Suprapubic skin (tissue), 4 donors: ENCODE measurements at places on chromosomes 6 and 20.

- DNase-seq, result no peak
Observed at GRCh38 chr20:10474606-10475184, 39.6 kb downstream of the SLX4IP start.

- DNase-seq, result peak; percentile 85
Observed at GRCh38 chr6:137313928-137314855, 95.0 kb upstream of the IFNGR1 start.

DNA sequence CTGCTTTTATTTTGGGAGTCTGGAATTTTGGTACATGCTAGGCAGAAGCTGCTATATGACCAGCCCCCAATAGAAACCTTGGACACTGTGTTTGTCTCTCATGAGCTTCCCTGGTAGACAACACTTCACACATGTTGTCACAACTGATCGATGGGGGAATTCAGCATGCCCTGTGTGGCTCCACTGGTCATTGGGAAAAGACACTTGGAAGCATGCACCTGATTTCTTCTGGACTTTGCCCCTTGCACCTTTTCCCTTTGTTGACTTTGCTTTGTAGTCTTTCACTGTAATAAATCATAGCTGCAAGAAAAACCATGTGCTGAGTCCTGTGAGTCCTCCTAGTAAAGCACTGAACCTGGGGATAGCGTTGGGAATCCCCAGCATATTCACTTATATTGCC is 7.9 kb upstream of the WFDC10A start:
- DNase-seq, result no peak

- no peak for DNase-seq
Observed at GRCh38 chr20:14142171-14142570, 146.9 kb downstream of the MACROD2 start.

GRCh38 chr6:143339223-143339622 is 111.3 kb downstream of the ADAT2 start:
- DNase-seq, result no peak

DNA sequence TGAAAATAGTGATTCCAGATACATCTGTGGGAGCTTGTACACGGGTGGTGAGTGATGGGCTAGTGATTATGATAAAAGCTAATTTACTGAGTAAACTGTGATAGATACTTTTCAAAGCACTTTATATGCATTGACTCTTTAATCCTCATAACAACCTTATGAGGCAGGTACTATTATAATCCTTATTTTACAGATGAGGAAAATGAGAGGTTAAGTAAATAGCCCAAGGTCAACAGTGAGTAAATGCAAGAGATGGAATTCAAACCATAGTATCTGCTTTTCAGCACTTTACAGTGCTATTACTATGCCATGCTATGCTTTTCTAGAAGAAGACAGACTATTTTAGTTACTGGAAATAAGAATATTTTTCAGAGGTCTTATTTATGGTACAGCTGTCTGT is 320.9 kb upstream of the CITED2 start:
- no peak for DNase-seq

DNA sequence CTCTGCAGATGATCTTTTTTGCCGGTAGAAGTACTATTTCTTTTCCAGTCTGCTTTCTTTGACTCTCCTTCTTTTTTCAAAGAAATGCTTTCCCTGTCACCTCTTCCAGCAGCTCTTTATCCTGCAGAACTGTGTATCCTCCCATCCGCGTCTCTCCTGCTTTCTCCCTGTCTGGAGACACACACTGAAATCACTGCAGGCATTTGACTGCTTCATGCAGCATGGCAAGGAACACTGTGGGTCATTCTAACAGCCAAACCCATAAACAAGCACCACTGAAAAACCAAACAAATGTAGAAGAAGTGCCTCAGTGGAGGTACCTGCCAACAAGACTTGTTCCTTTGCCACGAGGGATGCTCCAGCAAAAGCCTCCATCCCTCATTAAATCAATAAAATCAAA is 403.7 kb upstream of the CITED2 start:
- no peak for DNase-seq

DNA sequence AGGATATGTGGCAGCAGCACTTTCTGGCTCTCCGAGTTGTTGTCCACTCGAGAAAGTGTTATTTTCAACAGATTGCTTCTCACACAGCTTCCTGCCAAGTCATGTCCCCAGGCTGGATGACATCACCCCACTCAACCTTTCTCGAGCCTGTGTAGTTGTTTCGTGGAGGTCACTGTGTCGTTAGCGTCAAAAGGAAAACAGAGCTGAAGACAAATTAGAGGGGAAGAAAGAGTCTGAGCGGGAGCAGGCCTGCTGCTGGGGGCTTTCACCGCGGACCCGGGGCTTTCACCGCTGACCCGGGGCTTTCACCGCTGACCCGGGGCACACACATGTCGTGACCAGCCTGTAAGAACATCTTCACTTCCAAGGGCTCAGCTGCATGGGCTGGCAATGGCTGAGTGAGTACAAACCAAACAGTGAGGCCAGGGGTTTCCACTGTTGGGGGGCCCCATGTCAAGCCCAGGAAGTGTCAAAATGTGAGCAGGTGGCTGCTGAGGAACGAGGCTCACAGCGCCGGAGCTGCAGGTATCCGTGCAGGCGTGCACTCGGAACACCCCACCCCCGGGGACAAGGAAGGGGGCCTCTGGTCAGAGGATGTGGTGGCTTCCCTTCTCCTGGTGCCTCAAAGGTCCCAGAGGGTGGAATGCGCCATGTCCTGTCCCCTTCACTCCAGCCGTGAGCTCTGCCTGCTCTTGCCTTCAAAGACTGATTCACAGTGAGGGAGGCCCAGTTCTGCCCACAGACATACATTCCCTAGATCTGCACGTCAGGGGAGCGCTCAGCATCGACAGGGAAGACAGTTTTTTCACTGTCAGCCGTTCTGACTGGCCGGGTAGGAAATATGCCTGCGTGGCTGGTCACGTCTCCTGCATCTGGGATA is 365.9 kb downstream of the TAF4 start:
- DNase-seq, result no peak

DNA sequence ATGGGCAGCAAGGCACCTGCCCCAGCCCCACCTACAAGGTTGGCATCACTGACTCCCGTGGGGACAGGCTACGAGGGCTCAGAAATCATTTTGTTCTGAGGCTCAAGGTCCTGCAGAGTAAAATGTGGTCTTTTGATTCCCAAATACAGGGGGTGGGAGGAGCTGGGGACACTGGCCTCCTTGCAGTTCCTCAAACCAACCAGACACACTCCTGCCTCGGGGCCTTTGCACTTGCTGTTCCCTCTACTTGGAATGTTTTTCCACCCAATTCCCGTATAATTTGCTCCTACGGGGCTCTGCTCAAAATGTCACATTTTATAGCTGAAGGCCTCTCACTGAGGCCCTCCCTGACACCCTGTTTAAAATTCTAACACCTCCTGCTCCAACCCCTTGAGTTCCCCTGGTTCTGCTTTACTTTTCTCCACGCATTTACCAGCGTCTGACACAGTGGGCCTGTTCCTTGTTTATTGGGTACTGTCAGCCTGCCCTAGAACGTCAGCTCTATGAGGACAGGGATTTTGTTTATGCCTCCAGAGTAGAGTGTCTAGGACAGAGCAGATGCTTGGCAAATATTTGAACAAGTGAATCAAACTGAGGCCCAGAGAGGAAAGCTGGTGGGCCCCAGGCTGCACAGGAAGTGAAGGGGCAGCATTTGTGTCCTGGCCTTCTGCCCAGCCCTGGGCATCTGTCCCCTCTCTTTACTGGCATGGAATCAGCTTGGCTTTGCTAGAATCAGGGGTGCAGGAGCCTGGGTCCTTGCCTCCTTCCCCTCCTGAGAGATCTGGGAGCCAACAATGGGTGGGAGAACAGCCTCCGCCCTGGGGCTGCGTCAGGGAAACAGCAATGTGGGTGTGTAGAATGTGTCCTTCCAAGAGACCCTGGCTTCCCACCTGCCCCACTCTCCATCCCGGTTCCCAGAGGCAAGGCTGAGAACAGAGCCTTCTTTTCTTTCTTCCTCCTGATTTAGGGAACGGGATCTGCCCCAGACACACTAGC is 18.5 kb downstream of the NOL4L start:
- no peak for DNase-seq

DNA sequence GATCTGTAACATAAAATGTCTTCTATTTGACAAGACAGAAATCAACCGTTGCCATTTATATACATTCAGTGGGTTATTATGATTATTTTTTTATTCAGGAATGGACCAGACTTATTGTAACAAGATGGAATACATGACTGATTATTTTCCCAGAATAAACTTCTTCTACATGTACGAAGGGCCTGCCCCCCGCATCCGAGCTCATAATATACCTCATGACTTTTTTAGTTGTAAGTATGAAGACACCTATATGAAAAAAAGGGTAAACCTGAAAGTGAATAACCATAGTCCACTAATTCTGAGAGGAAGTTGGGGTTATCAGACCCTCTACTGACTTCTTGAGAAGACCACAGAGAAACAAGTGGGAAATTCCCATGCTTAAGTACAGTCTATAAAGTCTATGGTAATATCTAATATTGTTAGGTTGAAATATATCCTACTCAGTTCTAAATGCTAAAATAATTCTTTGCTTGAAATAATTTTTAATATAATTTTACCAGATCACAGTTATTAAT is 15.9 kb downstream of the OR2A4 start:
- DNase-seq, result no peak

GRCh38 chr6:21710908-21711627 is 117.5 kb downstream of the SOX4 start:
- DNase-seq, result no peak

DNA sequence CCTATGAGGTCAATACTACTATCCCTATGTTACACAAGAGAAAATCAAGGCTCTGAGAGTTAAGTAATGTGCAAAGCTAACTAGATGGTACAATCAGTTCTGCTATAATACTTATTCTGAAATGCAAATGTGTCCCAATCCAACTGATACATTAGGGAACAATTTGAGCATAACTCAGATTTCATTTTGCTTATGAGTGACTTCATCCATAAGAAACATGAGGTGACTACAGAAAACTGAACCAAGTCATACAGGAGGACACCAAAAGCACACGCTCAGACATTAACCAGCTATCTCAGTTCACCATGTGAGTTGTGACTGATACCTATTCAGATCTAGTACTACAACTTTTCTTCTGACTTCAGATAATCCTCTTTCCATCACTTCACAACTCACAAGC is 179.9 kb upstream of the RUNX2 start:
- no peak for DNase-seq

DNA sequence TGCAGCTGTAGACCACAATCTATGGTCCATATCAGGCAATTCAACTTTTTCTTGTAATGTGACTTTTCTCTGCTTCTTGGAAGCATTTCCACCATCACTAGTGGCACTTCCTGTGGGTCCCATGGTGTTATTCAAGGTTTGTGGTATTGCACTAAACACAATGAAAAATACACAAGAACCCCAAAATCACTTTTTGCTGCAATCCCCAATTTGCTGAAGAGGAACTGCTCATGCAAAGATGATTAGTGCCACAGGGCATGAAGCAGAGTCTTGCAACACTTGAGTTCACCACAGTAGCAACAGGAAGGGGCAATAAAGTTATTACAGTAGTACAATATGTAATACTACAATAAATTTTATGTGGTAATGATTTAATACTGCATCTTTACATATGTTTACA is 16.8 kb upstream of the TAAR1 start:
- DNase-seq, result no peak

DNA sequence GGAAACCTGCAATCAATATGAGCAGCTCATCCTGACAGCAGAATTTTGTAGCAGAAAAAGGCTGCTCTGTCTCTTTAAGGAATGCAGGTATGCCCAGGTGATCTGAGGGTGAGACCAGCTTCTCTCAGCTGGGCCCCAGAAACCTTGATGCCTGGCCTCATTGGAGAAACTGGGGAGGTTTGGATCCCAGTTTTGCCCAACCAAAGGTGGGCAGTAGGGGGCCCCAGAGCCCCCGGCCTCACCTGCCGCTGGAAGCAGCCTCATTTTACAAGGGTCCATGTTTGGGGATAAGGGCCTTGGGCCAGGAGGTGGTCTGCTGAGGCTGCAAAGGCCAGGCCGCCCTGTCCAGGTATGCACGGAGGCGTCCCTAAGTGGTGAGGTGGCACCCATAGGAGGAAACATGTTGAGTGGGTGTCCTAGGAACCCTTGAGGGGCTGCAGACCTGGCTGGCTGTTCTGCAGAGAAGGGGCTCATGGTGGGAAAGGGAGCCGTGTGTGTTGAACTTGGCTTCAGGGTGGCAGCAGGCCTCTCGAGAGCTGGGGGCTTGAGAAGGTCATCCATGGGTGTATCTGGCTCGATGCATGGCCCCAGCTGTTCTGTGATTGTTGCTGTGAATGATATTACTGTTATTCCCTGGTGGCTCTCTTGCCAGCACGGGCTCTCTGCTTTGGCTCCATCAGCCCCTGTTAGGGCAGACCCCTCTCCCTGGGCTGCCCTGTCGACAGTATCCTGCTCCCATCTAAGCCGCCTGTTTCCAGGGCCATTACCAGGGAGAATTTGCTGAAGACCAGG is 208.4 kb downstream of the CDH4 start:
- DNase-seq, result no peak

GRCh38 chr20:6086868-6087267 is 33.0 kb upstream of the LRRN4 start:
- DNase-seq, result no peak

GRCh38 chr20:25574411-25574810 is 10.9 kb downstream of the NINL start:
- DNase-seq, result no peak

- no peak for DNase-seq
Observed at GRCh38 chr6:3715285-3715684, 36.2 kb downstream of the PXDC1 start.

DNA sequence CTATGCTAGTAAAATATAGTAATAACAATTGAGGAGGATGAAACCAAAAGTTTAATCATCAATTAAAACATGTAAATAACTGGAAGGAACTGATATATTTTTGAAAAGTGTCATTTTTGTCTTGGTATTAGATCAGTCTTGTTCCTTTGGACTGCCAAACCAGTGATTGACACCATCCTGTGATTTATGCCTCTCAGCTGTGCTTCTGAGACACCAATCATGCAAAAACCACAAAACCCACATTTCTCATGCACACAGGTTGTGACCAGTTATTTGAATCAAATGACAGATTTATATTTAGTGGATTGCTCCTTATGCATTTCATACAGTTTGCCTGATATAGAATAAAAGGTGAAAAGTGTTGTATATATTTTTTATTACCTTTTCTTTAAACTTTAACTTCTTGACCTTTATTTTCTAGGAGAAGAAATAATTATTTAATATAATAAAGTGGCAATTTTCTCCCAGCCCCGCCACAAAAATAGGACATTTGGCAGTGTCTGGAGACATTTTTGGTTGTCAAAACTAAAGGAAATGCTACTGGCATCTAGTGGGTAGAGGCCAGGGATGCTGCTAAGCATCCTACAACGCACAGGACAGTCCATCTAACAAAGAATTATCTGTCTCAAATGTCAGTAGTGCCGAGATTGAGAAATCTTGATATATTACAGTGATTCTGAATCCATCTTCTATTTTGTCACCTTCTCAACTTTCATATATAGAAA is 383.6 kb downstream of the BCKDHB start:
- DNase-seq, result no peak

- DNase-seq, result no peak
Observed at GRCh38 chr6:23388086-23388783, 737.8 kb upstream of the NRSN1 start.

DNA sequence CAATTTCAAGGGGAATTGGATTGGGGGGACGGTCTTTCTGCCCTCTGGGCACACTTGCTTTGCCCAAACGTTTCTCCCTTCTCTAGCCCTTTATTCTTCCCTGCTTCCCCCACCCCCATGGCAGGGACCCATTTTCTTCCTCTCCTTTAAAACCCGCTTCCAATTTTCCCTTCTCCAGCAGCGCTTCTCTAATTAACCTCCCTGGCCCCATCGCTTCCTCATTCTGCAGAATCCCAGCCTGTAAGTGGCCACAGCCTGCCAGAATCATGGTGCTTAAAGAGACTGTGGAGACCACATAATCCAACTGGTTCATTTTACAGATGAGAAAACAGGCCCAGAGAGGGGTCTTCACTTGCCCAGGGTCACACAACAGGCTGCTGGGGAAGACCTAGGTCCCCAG is 61.4 kb downstream of the CPNE5 start:
- no peak for DNase-seq
